ENCODE measurements at places on chromosomes 4 and X.

DNA sequence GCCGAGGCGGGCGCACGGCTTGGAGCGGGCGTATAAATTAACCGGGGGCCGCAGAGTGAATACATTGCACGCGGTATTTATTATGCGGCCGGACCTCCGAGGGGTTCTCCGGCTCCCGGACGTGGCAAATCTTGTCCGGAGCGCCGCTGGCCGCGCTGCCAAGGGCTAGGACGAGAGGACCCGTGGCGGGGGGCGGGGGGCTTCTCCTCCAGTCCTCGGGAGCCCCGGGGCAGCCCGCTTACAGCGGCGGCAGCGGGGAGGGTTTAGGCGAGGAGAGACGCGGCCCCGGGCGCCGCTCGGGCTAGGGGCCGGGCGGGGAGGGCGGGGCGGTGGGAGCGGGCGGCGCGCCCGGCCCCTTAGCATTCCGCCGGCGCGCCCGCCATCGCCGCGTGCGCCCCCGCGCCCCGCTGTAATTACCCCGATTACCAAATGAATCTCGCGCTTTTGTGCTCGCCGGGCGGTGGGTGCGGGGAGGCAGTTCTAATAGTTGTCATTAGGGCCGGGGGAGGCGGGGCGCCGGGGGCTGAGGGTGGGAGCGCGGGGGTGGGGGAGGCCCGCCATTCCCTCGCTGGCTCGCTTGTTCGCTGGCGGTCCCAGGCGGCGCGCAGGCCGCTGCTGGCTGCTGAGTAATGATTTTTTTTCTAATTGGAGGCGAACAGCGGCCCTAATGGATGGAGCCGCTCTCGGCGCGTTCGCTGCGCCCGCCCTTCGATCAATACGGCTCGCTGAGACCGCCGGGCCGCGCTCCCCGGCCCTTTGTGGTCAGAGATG is 276.6 kb downstream of the BCOR start:
- no peak for DNase-seq

GRCh38 chr4:75779105-75779757 is 54.9 kb downstream of the USO1 start:
- DNase-seq: no peak

DNA sequence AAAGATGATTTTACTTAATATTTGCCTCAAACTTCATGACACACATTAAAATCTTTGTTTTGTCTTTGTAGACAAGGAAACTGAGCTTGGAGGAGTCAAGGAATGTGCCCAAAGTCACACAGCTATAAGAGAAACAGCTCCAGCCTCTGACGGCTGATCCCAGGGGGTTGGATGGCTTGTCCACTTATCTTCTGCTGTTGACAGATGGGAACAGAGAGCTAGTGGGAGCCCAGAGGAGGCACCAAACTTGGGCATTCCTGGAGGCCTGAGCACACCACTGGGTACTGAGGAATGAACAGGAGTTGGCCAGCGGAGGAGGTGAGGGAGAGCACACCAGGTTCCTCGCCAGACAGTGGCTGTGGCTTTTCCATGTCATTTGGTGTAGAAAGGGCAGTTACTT is 56.4 kb upstream of the GPR78 start:
- no peak for DNase-seq

- DNase-seq: no peak
Observed at GRCh38 chr4:121096191-121096590, 23.9 kb upstream of the NDNF start.

DNA sequence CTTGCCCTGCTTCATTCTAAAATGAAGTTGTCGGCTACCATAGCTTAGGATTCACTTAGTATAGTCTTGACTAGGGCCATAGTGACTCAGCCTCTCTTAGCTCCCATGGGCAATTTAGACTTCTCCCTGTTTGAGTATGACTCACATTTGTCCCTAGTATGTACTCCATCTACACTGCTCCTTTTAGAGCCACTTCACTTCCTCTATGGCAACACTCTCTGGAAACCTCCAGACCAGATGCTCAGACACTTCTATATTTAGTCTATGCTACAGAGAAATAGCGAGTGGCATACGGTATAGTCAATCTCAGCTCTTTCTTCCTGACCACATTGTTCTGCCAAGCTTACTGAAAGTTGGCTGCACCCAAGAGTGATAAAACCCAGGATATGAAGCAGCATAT is 11.2 kb downstream of the MEPE start:
- DNase-seq: no peak

GRCh38 chr4:47835494-47835893 is 2.4 kb downstream of the CORIN start:
- DNase-seq: no peak

DNA sequence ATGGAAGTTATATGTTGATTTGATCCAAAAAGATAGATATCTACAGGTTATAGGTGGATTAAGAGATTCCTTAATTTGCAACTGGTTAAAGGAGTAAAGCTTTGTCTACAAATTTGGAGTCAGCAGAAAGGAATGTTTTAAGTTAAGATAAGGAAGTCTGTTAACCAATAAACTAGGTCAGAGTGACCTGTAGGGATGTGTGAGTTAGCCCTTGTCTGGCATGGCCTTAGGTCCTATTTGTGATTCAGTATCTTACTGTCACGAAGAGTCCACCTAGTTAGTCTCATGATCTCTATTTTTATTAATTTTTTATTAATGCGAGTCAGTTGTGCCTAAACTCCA is 230.8 kb downstream of the INPP4B start:
- no peak for DNase-seq

DNA sequence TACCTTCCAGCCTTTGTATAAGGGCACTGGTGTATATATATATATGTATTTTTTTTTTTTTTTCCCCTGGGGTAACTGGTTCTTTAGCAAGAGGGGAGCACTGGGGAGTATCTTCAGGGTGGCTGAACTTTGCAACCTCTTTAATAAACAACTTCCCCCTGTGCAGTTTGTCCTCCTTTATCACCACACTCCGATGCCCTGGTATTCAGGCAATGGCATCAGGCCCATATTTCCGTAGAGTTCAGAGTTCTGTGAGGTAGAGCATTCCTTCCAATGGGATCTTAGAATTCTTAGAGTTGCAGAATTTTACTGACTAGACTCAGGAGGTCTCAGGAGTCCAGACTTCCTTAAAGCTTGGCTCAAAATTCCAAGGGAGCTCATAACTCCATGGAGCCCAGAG is 24.6 kb downstream of the NYX start:
- DNase-seq: no peak

GRCh38 chr4:154908168-154908567 is 127.1 kb downstream of the RBM46 start:
- no peak for DNase-seq

DNA sequence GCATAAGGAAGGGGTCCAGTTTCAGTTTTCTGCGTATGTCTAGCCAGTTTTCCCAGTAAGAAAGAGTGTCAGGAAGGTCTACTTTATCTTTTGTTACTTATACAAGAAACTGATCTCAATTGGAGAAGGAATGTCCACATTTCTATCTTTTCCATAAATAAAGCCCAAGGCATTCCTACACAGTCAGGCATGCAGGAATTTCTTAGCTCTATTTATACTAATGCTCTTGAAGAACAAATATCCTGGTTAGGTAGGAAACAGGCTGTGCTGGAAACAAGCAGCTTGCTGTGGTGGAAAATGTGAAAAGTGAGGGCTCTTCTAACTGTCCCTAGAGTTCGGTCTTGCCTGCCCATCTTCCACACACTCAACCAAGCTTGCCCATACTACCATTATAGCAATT is 37.9 kb upstream of the PITX2 start:
- no peak for DNase-seq

DNA sequence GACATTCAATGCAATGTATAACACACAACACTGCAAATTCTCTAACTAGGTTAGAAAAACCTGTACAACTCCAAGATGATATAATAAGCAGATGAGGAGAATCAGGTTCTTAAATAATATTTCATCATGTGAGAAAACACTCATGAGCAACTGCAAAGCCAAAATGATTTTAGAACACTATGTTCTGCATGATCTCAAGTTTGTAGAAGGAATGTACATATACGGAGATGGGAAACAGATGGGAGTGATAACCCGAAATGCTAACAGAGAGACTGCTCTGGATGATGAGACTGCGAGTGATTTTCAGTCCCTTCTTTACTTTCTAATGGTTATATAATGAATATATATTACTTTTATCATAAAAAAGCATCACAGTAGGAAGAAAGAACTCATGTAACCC is 80.9 kb downstream of the PCYT1B start:
- no peak for DNase-seq

DNA sequence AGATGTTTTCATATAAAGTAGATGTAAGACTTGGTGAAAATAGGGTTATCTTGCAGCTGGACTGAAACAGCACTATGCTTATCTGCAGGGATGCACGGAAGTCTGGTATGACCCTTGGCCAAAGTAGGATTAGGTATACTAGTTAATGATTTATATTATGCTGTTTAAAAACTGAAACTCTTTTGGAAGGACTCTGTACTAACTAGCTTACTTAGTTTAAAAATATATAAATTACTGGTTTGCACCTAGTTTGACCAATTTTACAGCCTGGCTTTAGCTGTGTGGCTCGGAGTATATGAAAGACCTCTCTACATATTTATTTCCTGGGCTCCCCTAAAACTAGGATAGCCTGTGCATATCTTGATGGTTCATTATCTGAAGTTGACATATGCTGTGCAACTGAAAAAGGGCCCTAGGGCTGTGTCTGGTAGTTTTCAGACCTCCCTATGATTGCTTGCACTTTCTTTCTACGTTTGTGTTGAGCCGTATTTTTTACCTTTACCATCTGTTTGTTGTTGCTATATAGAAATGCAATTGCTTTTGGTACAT is 89.2 kb downstream of the TMEM144 start:
- DNase-seq: no peak

Data from stimulated activated CD8-positive, alpha-beta memory T cell treated with anti-CD3 and anti-CD28 coated beads, Interleukin-15, amount 100 ng/mL, for 24 hours (primary cell).